ENCODE measurements at places on chromosomes 4 and X.

DNA sequence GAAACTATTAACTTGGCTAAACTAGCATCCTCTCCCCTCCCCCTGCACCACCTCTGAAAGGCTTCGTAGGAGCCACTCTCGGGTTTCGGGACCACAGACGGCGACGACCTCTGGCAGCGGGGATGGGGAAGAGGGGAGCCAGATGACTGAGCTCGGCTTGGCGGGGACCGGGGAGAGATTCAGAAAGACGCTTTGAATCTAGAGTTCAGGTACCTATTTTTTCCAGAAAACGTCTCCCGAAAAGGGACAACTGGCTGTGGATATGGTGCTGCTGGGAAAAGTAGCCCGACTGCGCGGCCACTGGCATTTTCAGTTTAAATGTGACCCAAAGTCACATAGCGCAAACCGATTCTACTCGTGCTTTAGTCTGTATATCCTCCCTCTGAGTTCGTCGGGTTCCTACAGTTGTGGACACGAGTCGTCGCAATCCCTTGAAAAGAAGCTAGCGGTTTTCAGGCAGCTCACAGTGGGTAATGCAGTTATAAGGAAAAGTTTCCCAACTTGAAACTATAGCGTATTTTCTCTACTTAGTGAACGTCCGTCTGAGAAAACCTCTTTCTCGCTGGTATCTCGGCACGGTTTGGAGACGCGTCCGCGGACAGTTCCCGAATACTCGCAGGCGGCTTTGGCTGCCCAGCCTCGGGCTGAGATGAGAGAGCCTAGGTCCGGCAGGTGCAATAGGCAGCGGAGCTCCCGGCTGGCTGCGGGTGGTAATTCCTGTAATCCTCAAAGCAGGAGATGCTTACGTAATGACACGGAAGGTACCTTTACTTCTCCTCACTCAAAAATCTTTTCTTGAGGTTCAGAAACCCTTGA, 1.3 kb downstream of the PARM1 start:
- peak; percentile 46 for DNase-seq

- no peak for DNase-seq
Observed at GRCh38 chr4:69563424-69563823, 67.7 kb upstream of the UGT2B4 start.

DNA sequence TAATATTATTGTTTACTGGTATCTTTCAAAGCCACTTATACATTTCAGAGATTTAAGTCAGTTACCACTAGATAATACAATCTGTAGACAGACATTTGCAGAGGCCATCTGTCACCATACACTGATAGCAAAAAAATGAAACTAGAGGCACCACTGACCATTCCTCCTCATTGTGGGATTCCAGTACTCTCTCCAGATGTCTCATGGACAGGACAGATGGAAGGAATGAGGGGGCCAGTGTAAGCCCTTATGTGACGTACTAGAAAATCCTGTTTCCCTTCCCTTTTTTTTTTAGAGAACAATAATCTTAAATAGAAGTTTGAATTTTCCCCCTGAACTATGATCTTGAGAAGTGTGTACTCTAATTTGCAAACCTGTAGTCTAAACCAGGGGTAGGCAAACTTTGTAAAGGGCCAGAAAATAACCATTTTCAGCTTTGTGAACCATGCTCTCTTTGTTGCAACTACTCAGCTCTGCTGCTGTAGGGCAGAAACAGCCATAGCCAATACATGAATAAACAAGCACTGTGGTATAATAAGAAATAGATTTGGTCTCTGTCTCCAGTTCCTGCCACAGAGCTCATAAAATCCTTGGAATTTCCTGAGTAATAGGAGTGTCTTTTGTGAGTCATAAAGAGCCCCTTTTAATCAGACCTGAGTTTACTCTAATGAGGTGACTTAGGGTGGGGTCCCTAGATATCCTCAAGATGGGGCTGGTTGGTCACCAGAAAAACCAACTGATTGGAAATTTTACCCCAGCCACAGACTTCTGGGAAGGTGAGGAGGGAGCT, 90.4 kb downstream of the MOSPD2 start:
- no peak for DNase-seq

DNA sequence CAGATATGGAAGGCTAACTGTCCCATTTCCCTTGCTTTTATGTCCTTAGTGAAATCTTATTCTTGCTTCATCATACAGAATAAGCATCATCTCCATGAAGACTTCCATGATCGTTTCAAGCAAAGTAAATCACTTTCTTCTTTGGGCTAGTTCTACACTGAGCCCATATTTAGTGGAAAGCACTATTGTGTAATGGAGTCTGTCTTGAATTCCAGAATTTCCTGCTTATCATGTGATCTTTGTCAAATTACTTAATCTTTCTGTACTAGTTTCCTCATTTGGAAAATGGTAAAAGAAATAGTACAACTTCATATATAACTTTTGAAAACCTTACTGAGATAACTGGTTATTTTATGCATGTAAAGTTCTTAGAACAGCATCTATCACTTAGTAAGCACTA, 7.6 kb downstream of the ANAPC10 start:
- DNase-seq = no peak

GRCh38 chrX:22366166-22366702, 93.5 kb downstream of the CBLL2 start:
- no peak for DNase-seq

DNA sequence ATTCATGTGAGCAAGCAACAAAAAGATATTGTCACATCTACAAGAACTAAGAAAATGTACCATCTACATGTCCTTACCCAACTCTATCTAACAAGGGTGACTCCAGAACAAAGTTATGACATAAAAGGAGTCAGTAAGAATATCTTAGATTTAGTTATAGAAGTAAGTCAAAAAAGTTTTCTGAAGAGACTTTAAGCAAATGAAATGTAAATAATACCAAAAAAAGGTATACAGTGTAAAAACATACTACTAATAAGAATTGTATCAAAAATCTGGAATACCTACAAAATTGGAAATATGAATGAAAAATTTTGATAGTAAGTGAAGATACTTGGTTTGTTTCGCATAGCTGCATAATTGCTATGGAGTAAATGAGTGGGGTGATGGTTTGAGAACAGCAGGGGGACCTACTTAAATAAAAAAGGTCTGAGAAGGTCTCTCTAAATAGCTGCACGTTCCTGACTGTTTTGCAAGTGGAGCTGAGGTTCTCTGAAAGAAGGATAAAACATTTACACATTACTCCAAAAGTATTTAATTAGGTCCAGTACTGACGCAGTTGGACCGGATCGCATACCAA, 51.0 kb upstream of the ENPP6 start:
- DNase-seq = no peak

All from SHP77 treated with DMSO at 0.1 percent for 48 hours (cell line).